ENCODE measurements at places on chromosomes 4 and X.

- no peak for DNase-seq
Measured at GRCh38 chr4:69039071-69039470, 57.2 kb upstream of the UGT2B7 start.

DNA sequence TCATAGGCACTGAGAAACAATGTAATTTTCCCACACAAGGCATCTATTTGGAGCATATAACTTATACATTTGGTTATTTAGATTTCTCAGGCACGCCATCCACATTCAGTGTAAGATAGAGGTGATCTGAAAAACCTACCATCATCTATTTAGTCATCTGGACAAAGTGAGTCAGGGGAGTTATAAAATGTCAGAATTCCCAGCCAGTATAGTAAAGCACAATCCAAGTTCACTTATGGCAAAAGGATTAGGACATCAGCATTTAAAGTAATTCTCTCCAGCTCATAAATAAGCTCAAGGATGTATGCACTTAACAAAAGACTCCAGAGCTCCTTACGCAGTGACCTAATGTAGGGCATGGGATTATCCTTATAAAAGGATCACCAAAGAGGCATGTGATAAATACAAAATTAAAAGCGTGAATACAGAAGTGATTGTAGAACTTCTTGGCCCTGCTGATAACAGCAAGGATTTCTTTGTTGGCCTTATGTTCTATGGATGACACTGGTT is 65.3 kb upstream of the DCLK2 start:
- no peak for DNase-seq

GRCh38 chr4:134773497-134774000 is 572.0 kb upstream of the PABPC4L start:
- no peak for DNase-seq

DNA sequence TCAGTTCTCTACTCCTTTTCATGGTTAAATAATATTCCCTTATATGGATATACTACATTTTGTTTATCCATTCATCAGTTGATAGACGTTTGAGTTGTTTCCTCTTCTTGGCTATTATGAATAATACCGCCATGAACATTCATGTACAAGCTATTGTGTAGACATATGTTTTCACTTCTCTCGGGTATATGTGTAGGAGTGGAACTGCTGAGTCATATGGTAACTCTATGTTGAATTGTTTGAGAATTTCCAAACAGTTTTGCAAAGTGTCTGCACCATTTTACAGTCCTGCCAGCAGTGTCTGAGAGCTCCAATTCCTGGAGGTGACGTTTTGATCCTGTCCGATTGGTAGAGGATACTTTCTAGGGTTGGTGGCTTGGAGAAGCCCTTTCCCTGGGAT is 23.6 kb downstream of the PLAC1 start:
- no peak for DNase-seq

DNA sequence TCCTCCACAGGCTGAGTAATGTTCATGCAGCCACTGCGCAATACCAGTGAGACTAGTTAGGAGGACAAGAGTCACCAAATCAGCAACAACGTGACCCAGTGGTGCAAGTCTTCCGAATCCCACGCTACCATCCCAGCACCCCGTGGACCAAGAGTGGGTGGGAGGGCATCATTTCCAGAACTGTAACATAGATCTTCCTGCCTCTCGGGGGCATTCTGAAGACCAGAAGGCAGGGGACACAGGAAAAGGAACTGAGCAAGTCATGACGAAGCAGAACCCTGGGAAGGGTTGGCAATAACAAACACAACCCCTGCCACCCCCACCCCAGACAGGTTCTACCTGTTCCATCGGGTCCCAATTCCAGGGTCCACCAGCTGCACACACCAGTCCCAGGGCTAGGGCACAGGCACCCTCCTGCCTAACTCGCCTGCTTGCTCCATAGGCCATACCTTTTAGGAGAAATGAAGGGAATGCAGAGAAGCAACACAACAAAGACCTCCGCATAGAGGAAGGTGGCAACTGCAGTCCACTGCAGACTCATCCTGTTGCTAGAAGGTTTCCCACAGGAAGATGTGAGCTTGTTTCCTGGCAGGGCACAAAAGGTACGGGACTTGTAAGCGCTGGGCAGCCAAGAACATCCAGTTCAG is 1.4 kb downstream of the BCAP31 start:
- no peak for DNase-seq

DNA sequence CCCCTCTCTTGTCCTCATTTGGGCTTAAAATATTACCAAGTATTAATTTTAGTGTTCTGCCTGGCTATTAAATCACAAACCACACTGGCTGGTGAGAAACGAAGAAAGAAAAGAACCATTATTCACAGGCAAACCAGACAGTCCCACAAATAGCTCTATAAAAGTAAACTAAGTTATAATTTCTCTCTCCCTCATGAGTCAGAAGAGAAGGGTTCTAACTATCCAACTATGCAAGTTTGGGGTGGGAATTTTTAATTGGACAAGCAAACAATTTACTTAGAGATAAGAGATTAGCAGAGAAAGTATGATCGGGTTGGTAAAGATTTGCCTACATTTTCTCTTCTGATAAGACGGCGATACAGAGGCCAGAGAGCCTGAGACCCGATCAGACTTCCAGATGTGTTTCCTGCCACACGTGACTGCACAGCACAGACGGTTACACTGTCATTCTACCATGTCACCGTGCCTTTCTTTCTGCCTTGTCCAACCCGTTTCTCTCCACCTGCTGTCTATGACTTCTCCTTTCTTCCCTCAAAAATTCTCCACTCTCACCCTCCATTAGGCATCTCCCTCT is 52.3 kb downstream of the MEPE start:
- DNase-seq: no peak
